HFF-Myc (cell line): ENCODE measurements at places on chromosomes 2 and 18.

DNA sequence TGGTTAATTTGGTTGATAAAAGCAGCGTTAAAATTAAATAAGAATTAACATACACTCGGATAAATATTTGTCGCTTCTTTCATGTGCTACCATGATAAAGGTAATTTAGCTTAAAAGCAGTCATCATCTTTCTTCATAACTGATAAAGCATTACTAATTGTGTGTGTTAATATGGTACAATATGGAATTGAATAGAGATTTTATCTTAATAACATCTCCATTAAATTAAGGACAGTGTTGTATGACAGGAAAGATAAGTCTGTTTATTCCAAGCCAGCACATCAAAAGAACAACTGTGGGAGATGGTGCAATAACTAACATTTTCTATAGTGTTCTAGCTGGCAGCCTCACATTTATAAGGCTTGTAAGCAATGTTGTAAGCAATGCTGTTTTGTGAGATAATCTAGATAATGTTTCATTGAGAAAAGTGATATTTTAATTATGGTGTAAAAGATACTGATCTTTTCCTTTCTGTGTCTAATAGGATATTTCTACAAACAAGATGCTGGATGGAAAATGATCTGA lies 64.4 kb upstream of the AFF3 start:
- no peak for DNase-seq

- DNase-seq: no peak
Measured at GRCh38 chr2:43294973-43295603, 68.7 kb upstream of the ZFP36L2 start.

DNA sequence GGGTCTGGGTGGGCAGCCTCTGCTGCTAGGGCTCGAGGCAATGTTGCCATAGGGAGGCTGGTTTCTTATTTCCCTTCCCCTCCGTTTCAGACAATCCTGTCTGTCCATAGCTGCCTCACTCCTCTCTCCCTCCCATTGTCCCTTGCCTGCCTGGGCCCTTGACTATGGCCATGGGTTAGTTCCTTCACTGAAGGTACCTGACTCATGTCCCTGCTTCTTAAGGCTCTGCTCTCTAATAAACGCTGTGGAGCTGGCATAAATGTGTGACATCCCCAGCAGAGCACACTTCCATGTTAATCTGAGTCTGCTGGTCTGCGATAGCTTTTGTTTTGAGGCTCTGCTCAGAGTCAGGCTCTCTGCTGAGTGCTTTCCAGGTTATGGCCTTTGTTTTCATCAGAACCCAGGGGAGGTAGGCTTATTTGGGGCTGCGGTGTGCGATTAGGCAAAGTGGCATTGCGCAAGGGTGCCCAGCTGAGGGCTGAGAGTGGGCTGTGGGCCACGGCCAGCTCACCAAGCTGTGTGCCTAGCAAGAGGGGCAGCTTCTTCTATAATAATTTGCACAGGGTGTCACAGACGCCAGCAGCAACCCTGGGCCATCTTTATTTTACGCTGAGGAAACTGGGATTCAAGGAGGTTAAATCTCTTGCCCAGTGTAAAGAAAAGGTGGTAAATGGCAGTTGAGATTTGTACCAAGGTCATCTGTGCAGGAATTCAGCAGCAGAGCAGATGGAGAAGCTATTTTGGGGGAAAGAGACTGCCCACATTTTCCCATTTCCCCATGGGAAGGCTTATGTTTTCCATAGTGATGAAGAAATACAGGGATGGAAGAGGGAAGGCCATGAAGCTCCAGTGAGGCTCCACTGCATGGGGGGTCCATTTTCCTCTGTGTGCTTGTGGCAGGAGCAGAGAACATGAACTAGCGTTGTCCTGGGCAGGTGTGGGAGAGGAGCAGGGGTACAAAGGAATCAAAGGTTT lies 25.6 kb downstream of the MRPL33 start:
- DNase-seq: no peak

- DNase-seq: no peak
Measured at GRCh38 chr18:49238433-49239042, 221.9 kb downstream of the DYM start.

DNA sequence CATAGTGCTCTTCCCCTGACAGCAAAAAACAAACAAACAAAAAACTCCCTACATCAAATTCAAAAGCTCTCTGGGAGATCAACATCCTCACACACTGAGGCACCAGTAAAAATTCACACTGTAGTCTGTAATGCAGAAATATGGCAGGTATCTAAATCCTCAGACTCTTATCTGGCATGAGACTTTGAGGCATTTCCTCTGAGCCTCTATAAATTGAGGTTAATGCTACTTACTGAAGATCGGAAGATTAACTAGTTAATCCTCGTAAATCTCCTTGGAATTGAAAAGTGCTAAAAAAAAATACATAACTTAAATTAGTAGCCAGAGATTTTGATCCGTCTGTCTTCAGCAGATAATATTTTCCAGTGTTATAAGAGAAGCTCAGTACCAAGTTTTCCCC lies 65.0 kb downstream of the AP1S3 start:
- DNase-seq: no peak

GRCh38 chr18:48408111-48408726 lies 964 bp downstream of the ZBTB7C start:
- no peak for DNase-seq

DNA sequence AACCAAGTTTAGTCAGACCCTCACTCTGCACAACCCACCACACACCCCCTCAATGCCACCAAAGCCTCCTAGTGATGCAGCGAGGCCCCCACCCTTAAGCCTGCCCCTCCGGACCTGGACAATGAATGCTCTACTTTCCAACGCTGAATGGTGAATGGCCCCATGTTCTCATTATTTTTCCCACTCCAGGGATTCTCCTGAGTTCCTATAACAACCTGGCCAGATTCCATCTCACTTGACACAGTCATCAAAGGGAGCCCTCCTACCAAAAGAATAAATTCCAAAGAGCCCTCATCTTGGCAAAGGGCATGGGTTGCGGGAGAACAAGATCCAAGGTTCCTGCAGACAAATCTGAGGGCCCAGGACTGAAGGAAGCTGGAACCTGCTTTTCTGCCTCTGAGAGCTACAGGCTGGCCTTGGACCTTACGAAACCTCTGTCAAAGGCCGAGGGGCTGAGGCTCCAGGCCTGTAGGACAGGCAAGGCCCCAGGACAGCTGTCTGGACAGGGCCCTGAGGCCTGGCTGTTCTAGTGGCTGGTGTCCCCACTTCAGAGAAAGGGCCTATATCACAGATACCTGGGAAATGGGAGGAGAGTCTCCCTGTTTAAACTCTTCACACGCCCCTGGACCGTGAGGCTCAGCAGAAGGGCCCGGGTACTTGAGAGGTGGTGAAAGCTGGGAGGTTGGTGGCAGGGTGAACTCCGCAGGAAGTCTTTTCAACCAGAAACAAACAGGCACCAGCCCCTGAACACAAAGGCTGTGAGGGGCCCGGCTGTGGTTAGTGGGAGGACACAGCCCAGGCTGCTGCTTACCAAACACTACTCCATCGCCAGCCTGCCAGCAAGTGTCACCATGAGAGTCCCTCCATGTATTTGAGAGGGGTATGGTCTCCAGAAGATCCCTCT lies 27.3 kb downstream of the SFXN5 start:
- DNase-seq: no peak

DNA sequence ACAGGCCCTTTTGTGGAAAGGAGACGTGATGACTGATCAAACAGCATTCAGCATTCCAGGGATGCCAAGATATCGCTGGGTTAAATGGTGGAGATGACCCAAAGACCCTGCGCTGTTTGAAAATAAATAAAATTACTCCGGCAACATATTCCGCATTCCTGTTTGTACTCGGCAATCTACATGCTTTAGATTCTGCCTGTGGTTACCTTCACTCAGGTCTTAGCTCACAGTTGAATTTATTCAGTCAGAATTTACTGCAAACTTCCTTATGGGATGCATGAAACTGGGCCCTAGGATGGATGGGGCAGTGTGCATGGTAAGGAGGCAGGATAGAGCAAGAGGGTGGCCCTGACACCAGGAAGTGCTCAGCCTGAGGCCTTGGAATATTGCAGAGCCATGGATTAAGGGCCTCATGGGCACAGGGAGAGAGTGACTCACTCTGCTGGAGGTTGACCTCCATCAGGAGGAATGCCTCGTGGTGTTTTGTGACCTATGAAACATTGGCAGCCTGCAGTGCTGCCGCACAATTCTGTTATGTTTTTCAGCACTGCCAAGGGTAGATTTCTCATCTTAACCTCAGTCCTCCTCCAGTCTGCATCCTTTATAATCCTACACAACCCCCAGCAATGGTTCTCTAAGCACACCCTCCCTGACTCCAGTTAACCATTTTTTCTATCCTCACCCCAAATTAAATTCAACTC lies 321.4 kb downstream of the IRS1 start:
- peak; percentile 82 for DNase-seq

DNA sequence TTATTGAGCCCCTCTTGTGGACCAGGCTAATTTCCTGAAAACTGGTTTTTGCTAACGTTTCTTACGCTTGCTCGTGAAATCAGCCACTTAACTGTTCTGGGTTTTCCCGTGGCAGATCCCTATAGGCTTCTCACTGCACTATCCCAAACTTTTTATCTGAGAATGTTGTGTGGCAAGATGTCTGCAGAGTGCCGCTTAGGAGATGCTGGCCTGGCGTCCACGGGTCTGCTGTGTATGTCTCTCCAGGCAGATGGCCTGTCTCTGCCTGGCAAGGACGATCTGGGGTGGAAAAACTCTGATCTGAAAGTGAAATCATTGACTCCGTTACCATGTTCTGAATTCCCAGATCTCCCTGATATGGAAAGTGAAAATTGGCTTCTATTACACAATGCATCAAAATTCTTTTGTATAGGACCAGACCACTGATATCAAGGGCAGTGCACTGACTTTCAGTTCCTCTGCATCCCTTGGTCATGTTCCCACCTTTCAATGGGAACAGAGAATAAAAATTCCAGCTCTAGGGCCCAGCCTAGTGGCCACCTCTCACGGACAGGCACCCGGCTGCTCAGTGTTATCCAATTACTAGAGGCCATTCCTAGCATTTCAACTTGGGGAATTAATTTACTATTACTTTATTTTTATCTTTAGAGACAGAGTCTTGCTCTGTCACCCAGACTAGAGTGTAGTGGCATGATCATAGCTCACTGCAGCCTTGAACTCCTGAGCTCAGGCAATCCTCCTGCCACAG lies 154.6 kb downstream of the ACOXL start:
- no peak for DNase-seq

DNA sequence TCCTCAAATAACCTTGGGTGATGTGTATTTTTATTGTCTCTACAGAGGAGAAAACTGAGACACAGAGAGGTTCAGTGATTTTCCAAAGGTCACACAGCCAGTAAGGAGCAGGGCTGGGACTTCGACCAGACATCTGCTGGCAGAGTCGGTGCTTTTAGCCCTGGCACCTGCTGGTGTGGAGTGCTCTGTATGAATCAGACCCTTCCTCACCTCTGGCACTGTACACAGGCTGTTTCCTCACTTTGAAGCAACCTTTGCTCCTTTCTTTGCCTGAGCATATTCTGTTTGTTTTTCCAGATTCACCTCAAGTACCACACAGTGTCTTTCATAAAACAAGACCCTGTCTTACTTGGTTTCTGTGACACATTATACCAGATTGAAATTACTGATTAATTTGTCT lies 107.9 kb downstream of the DPP10 start:
- no peak for DNase-seq

DNA sequence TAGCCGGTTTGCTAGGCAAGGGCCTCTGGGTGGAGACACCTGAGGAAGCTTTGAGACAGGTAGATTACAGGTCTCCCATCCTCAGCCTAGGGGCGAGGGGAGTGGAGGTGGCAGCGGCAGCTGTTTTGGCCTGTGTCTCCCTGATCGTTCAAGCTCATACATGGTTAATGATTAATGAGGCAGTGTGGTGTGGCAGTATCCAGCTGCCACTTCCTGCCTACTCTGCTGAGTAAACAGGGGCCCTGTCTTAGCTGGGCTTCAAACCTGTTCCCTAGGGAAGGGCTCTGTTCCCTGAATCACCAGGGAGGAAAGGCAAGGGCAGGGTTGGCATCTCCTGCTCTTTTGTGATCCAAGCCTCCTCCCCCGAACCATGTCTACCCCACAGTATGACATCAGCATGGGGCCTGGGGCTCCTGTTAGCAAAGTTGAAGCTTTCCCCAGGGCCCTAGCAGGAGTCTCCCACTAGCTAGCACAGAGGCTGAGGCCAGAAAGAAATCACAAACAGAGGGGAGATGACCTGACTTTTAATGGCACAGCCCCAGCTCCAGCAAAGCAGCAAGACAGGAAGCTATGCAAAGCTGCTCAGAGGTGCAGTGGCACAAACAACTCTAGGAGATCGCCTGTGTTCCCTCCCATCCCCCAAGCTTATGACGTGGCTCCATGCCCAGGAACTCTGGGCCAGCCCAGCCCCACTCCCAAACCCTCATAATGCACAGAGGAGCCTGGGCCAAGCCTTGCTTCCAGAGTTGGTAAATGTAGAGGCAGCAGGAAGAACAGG lies 3.7 kb upstream of the TUBA4B start:
- peak; percentile 30 for DNase-seq

GRCh38 chr2:119438128-119438656 lies 6.5 kb downstream of the TMEM37 start:
- DNase-seq: no peak

- DNase-seq: no peak
Measured at GRCh38 chr2:268323-268722, 3.6 kb downstream of the ACP1 start.

DNA sequence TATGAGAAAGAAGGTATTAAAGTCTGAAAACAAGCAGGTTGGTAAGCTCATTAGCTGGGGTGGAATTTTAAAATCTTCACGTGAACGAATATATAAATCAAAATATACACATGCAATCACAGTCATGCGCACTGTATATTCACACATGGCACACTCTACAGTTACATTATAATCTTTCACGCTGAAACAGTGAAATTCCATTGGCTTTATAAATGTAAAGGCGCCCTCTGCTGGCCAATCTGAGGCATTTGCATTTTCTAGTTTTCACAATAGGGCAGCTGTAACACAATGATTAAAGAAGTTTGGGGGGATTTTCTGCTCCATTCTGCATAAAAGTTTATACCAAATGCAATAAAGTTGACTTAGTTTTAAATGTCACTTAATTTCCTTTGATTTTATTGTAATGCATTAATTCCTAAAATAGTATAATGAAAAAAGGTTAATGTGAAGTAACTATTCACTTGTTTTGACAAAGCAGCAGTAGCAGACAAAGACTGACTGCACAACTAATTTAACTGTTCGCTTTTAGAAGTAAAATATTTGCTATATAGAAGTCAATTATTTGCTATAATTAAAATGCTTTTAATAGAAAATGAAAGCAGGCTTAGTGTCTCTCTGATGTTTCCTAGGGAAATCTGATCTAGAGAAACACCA lies 17.2 kb downstream of the IFIH1 start:
- DNase-seq: peak; percentile 44

DNA sequence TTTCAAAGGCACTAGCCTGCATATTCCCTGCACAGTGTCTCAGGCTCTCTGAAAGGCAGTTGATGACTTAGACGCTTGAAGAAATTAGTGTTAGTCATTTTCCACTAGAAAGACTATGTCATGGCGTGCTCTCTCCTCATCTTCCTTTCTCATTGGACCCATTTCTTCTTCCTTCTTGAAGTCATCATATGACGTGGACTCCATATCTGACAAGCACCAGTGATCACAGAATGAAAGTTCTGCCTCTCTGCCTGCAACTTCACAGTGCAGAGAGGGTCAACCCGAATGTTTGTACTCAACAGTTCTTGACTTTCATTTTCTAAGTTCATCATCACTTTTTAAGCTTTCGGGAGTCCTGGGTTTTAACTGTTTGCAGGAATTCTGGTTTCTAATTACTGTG lies 63.7 kb upstream of the CYRIA start:
- no peak for DNase-seq

- no peak for DNase-seq
Measured at GRCh38 chr2:186977433-186978045, 128.6 kb upstream of the ZSWIM2 start.

- no peak for DNase-seq
Measured at GRCh38 chr18:62187543-62188510, 772 bp downstream of the RELCH start.

GRCh38 chr18:37853706-37854105 lies 288.1 kb upstream of the CELF4 start:
- no peak for DNase-seq
